ENCODE measurements at places on chromosomes 11 and 22. TPM values are rescaled to one million over a fixed set of nuclear protein-coding genes. Genes with fewer than 3 reads are reported as not detected.
A peak's percentile ranks its signal among the peaks of the same experiment; 100 is the strongest.

DNA sequence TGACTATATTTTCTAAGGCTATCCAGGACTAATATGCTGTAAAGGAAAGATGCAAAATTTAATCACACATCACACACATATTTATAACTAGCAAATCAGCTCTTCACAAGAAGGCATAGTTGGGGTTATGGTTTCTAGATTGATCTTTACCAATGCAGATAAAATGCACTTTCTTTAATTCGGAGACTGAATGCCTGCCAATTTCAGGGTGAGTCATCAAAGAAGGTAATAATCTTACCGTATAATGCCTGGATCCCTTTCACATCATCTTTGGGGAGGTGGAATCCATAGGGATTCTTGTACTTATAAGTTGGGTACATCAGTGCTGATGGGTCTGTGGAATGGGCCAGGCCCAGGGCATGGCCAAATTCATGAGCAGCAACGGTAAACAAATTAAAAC, 16.4 kb downstream of the MMP20 start:
- DNase-seq: no peak

- no peak for DNase-seq
Observed at GRCh38 chr11:94405062-94405833, 4.0 kb upstream of the GPR83 start.

DNA sequence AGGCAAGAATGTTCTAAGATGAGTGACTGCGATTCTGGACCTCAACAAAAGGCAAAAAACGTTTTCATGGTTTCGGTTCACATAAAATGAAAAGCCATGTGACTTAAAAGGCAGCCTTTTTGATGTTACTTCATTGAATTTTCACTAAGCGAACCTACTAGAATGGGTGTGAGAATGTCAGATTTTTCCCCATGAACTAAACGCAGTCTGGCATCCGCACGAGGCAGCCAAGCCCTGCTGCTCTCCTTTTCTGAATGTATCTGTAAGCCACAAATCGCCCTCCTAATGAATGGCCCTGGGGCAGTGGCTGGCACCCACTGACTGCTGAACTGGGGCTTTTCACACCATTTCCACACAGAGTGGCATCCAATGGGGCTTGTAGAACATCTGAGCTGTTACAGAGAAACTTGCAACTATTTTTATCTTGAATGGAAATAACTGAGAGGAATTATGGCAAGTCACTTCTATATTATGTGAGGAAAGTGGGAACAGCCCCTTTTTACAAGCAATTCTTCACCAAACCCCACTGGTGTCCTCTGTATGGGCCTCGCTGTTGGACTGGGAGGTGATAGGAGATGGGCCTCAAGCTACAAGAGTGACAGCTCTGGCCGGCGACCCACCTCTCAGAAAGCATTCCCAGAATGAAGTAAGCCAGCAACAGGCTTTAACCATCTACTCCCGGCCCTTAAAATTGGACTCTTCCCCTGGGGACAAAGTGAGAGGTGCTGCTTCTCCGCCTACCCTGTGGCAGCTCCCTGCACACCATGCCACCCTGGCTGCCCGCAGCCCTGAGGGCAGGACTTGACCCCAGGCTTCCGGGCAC, 29.4 kb downstream of the PPP2R1B start:
- DNase-seq: peak; percentile 66

GAS2 gene
- not detected for total RNA-seq

DNA sequence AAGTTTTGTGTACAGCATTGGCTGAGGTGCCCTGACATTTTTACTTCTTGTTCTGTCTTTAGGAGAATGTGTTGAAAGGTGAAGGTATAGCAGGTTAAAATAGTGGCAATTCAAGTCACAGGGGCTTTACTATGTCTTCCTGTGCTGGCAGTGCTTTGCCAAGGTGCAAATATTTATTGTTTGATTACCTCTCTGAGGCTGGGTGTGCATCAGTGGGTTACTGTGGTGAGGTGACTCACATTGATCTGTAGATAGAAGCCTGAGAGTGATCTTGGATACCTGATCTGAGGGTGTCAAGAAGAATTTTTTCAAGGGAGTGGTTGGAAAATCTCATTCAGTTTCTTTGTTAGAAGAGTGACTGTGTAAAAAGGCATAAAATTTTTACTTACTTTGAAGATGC, 90.0 kb downstream of the ARHGAP42 start:
- no peak for DNase-seq

DDTL gene
- total RNA-seq: not detected

DNA sequence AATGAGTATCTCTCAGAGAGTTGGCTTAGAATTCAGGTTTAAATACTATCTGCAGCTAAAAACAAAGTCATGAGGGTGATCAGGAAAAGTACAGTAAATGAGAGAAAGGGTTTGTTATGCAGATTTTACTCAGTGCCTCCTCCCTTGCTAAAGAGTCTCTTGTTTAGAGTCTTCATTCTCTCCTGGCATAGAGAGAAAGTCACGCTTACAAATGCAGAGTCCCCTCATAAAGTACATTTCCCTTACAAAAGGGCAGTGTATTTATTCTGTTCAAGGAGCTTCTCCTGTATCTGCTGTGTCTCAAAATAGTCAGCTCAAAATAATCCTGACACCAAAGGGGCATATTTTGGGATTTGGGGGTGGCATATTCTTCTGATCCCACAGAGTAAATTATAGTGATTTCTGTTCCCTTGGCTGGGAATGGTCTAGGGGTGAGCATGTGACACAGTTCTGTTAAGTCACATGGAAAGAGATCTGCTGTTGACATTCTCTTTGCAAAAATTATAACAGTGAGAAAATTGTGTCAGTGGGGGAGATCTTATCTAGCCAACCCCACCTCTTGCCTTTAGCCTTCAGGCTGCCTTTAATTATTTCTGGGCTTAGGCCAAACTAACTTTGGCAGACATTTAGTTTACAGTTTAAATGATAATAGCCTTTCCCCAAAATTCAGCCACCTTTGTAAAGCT, 102.9 kb downstream of the MTNR1B start:
- DNase-seq: no peak

CHCHD10 gene
- total RNA-seq: not detected

POU2AF1 gene
- total RNA-seq: 7.0 TPM

DNA sequence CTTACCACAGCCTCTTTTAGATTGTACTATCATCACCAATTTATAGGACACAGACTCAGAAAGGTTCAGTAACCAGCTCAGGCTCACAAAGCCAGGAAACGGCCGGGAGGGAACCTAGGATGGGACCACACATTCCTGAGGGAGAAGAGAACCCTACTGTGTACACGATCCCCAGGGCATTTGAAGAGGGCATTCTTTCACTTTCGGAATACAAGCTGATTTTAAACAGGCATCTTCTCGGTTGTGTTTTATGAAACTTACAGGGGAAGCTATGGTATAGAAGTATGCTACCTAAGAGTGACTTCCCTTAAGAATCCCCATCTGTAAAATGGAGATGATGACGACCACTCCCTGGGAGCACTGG, 19.0 kb downstream of the SMCO4 start:
- DNase-seq: no peak

- no peak for DNase-seq
Observed at GRCh38 chr11:113984781-113985180, 9.9 kb downstream of the HTR3A start.

ARHGAP42 gene
- not detected for total RNA-seq

DNA sequence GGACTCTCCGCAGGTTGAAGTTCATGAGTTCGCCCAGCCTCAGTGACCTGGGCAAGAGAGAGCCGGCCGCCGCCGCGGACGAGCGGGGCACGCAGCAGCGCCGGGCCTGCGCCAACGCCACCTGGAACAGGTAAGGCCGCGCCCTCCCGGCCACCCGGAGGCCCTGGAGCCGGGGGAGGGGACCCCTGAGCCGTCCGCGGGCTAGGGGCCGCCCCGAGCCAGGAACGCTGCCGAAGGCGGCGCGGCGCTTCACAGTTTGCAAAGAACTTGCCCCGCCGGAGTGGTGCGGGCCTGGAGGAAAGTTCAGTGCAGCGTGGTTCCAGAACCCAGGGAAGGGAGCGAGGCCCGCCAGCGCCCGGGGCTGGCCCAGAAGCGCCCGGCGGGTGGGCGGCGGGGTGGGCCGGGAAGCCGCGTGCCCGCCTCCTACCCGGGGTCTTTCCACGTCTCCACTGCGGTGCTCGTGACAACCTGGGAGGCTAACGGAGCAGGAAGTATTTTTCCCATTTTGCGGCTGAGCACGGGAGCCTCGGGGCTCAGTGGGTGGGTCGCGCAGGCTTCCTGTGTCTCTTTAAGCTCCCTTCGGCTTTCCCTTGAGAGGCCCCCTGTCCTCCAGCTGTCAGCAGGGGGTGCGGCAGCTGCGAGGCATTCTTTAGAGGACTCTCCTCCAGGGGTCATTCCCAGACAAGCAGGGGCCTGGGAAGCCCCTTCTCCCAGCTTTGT, 635 bp downstream of the PRR5 start:
- DNase-seq: no peak

OR52B2 gene
- total RNA-seq: not detected

DNA sequence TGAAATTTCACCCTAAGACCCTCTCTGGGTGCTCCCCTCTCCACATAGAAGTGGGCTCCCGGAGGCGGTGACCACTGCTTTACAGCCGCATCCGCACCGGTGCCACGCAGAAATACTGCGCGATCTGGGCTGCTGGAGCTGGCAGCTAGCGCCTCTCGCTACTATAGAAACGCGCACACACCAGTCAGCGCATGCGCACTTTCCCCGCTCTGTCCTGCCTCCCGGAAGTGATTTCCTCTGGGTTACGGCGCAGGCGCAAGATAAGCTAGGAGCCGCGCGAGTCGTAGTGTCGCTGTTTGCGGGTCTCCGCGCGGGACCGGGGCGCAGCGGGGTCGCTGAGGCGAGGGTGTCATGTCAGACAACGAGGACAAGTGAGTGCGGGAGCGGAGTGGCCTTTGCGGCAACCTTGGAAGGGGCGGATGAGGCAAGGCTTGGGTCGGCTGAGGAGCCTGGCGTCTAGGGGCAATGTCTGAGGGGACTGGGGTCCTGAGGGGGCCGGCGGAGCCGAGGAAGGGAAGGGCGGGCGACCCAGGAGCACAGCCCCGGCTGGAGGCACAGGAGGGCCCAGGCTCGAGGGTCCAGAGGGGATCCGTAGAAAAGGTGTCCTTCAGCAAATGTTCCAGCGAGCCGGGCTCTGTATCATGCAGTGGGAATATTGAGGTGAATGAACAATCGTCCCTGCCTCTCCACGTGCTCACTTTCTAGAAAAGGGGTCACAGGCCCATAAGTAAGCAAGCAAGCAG, at the start of the genes C22orf23 and POLR2F:
Gene C22orf23 (minus strand): TSS at position 165 of the 743 bp plus-strand sequence. CDS start 452 bp downstream, outside the sequence.
Gene POLR2F (plus strand): TSS at position 263 of the 743 bp plus-strand sequence. CDS start 89 bp downstream, at position 352.
- peak; percentile 94 for DNase-seq

- DNase-seq: peak; percentile 52
Observed at GRCh38 chr11:129035244-129035643, 92.6 kb upstream of the TP53AIP1 start.

PGM2L1 gene
- 9.5 TPM for total RNA-seq

E2F8 gene
- total RNA-seq: 11.5 TPM

ARHGAP8 gene
- 15.7 TPM for total RNA-seq

- DNase-seq: no peak
Observed at GRCh38 chr11:116733043-116733755, 39.6 kb downstream of the BUD13 start.

TMPRSS4 gene
- not detected for total RNA-seq

DNA sequence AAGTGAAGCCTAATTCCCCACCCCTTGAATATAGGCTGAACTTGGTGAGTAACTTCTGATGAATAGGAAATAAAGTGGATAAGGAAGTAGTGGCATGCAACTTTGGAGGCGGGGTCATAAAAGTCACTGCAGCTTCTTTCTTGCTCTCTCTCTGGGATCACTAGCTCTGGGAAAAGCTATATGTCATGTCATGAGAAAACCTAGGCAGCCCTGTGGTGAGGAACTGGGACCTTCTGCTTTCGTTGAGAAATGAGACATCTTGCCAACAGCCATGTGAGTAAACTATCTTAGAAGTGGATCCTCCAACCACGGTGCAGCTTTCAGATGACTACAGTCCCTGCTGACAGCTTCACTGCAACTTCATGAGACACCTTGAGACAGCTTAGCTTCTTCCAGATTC, 15.7 kb downstream of the ZNF214 start:
- no peak for DNase-seq

GRCh38 chr11:17972987-17973386, 39.9 kb downstream of the SERGEF start:
- DNase-seq: peak; percentile 91

CHRM1 gene
- total RNA-seq: not detected

GRCh38 chr11:1964955-1965354, 17.8 kb downstream of the MRPL23 start:
- no peak for DNase-seq

DNA sequence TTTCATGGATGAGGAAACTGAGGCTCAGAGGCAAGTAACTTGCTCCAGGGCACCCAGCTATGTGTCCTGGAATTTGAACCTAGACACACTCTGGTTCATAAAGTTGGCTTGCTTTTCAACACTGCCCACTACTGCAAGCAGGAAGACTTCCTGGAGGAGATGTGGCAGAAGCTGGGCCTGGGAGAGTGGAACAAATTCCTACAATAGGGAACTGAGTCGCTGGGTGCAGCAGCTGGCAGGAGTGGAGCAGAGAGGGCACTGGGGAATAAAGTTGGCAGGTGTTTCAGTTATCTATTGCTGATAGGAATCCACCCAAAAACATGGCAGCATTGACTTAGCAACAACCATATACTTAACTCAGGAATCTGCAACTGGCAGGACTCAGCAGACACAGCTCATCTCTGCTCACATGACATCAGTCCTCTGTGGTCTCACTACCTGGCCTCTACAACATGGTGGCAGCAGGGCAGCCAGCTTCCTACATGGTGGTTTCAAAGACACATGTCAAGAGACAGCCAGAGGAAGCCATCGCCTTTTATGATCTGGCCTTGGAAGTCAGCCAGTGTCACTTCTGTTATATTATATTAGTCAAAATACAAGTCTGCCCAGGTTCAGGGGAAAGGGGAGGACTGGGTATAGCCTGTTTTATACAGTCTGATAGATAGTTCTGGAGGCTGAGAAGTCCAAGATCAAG, 10.6 kb upstream of the CARD10 start:
- DNase-seq: no peak

SCARF2 gene
- 53.4 TPM for total RNA-seq

DNA sequence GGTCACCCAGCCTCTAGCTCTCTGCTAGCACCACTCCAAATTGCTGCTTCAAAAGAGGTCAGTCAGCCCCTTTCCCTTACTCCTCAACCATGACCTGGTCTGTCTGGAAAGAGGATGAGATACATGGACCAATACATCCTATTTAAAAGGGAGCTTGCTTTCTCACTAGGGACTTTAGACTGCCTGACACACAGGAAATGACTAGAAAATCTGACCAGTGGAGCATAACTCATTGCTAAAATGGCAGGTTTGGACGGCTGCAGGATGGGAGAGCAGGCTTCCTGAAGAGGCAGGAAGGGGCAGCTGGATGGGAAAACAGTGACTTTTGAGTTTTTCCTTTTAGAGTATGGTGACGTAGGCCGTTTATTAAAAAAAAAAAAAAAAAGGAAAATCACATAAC, 25.3 kb downstream of the STIM1 start:
- no peak for DNase-seq

GRCh38 chr11:58647141-58647699, 24.8 kb downstream of the CNTF start:
- DNase-seq: no peak

- DNase-seq: no peak
Observed at GRCh38 chr11:2537896-2538724, 93.3 kb downstream of the KCNQ1 start.

FREY1 gene
- not detected for total RNA-seq

- no peak for DNase-seq
Observed at GRCh38 chr11:10497371-10498021, 42.4 kb downstream of the AMPD3 start.

OLFML1 gene
- total RNA-seq: 54.5 TPM

- no peak for DNase-seq
Observed at GRCh38 chr11:127639916-127640315, 639.3 kb upstream of the KIRREL3 start.

GRCh38 chr11:119747868-119748660, 19.1 kb upstream of the NECTIN1 start:
- no peak for DNase-seq

FAM181B gene
- total RNA-seq: not detected

Data from G401 (cell line).